Upper lobe of left lung (tissue), 6 donors: ENCODE measurements at places on chromosomes 6 and 20. TPM values are rescaled to one million over a fixed set of nuclear protein-coding genes. Genes with fewer than 3 reads are reported as not detected.

DNA sequence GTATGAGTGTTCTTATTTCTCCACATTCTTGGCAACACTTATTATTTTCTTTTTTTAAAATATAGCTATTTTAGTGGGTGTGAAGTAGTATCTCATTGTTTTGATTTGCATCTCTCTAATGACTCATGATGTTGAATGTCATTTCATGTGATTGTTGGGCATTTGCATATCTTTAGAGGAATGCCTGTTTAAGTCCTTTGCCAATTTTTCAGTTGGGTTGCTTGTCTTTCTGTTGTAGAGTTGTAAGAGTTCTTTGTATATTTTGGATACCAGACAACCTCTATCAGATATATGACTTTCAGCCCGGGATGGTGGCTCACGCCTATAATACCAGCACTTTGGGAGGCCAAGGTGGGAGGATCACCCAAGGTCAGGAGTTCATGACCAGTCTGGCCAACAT is 5.1 kb upstream of the POPDC3 start:
- no peaks in the 10 kb centered on the region for H3K36me3 ChIP-seq
- H3K4me3 ChIP-seq = no peak overlapping the region
- H3K4me1 ChIP-seq = no peaks in the 10 kb centered on the region
- no peak overlapping the region for H3K27ac ChIP-seq
- no peaks in the 10 kb centered on the region for H3K27me3 ChIP-seq

GRCh38 chr6:43143235-43144128 is 27.6 kb upstream of the SRF start:
- peaks cover 17% of the 10 kb centered on the region for H3K36me3 ChIP-seq
- H3K4me1 ChIP-seq = peaks cover 10% of the 10 kb centered on the region
- H3K27me3 ChIP-seq = no peaks in the 10 kb centered on the region
- no peak overlapping the region for H3K4me3 ChIP-seq
- H3K27ac ChIP-seq = peak overlapping the region; percentile 46
- DNase-seq = peak; percentile 96

The HLA-DRB5 gene
- total RNA-seq = 62.6 TPM

GRCh38 chr6:27428966-27429365 is 40.4 kb downstream of the ZNF391 start:
- no peaks in the 10 kb centered on the region for H3K27me3 ChIP-seq
- H3K27ac ChIP-seq = no peak overlapping the region
- H3K4me1 ChIP-seq = no peaks in the 10 kb centered on the region

The VWA7 gene
- total RNA-seq = 7.0 TPM

GRCh38 chr6:3625149-3625979 is 126.1 kb downstream of the PXDC1 start:
- no peak overlapping the region for H3K27ac ChIP-seq
- DNase-seq = peak; percentile 30
- H3K36me3 ChIP-seq = no peaks in the 10 kb centered on the region
- no peak overlapping the region for H3K4me3 ChIP-seq
- H3K4me1 ChIP-seq = peaks cover 7% of the 10 kb centered on the region
